ENCODE measurements at places on chromosomes 5 and 9.

- peak; percentile 40 for DNase-seq
These were observed 333.3 kb downstream of the ARRDC3 start for GRCh38 chr5:91049800-91050199.

DNA sequence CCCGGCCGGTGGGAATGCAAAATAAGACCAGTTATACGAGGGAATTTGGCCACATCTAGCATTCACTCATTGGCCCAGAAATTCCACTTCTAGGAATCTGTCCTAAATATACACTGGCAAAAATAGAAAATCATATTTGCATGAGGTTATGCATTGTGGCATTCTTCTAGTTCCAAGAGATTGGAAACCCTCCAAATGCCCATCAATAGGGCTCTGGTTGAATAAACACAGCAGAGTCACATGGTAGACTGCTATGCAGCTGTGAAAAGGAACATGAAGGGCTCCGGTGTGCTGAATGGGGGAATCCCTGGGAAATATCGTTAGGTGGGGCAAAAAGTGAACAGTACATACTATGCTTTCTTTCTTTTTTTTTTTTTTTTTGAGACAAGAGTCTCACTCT, 36.8 kb downstream of the PTGES start:
- DNase-seq, result peak; percentile 21

GRCh38 chr5:8478326-8478725, 609.4 kb downstream of the MTRR start:
- DNase-seq, result no peak

DNA sequence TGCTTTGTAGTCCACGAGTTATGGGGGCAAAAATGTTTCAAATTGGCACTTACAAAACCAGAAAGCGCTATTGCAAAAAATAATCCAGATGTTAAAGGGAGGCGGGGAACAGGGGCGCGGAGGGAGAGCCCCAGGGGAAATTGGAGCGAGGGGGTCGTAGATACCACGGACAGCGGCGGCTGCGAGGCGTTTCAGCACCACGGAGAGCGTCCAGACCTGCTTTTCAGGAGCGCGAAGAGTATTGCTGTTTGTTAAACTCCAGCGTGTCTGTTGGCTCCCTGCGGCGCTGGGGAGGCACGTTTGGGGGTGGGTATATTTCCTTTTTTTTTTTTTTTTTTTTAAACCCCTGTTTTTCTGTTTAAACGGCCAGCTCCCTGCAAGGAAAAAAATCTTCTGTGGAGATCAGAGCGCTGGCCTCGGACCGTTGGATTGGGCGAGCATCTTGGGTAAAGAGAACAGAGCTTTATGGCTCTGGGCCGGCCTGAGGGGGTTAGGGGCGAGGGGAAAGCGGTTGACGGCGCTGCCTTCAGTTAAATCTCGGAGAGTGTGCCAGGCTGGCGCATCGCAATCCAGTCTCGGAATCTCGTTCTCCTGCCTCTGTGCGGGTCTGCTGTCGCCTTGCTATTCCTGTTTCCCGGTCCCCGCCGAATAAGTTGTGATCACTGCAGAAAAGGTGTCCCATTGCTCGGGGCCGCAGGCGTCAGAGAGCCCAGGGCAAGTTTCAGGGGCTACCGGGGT, at the start of gene GLRA1:
GLRA1 (minus strand) TSS at position 288 of the 738 bp plus-strand sequence. CDS start 302 bp downstream, outside the sequence.
- DNase-seq, result peak; percentile 49

- DNase-seq, result no peak
These were observed 442 bp downstream of the NEURL1B start for GRCh38 chr5:172641359-172642050.

DNA sequence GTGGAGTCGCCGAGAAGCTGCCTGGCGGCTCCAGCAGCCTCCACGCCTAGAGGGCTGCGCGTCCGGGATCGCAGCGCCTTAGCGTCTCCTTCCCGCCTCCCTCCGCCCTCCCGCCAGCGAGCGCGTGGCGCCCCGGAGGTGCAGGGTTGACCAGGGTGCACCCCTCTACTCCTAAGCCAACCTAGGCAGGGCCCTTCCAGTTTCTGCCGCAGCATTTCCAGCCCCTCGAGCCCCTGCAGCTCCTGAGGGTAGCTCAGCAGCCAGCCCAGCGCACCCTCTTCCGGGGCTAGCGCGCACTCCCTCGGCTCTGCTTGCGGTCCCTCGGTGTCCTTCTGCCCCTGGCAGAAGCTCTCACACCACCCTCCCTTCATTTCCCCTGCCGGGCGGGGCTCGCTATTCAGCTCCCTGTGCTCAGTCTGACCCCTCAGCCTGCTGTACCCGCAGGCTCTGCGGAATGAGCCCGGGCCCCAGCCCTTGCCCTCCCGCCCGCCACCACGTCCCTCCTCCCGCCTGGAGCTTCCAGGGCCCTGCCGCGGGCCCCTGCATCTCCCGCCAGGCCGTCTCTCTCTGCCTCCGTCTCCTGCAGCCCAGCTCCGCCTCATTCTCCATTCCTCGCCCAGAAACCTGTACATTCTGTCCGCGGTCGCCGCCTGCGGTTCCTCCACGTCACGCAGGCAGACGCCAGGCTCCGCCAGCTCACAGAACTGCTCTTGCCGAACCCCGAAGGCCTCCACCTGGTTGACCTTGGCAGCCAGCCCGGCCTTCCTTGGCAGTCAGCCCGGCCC, 61.8 kb downstream of the SPATA31C2 start:
- DNase-seq, result peak; percentile 82

DNA sequence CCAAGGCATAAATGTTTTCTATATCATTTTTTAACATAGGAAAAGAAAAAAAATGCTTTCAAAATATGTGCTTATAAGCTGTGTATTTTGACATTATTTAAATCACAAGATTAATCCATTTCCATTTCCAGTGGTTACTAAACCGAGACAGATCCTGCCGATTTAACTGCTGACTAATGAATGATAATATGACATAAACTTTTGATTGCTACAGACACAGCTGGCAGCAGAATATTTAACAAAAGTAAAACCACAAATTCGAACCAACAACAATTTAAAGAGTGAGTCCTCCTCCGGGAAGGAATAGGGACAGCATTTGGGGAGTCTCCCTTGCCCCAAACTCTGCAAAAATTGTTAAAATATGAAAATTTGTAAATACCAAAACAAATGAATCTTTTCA, 401.3 kb upstream of the DAB2 start:
- no peak for DNase-seq

- no peak for DNase-seq
These were observed 137.7 kb upstream of the ALDH1B1 start for GRCh38 chr9:38254756-38255155.

GRCh38 chr9:133701321-133701980, 36.7 kb downstream of the SARDH start:
- DNase-seq, result peak; percentile 36

- DNase-seq, result no peak
These were observed 5.8 kb upstream of the PSMB7 start for GRCh38 chr9:124420991-124421543.

DNA sequence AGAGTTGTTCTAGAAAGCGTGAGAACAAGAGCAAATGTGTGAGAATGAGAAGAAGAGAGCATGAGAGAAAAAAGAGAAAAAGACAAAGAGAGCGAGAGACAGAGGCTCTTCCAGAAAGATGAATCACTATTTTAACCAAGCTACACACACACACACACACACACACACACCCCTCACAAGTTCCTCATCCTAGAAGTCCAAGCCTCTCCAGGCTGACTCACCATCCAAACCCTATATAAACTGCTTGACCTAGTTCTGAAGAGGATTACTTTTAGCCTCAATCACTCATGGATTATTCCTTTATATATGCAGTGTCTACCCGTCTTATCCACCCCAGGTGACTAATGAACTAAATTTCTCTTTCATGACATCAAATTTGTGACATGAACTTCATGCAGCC, 37.6 kb downstream of the C9orf57 start:
- DNase-seq, result peak; percentile 65

DNA sequence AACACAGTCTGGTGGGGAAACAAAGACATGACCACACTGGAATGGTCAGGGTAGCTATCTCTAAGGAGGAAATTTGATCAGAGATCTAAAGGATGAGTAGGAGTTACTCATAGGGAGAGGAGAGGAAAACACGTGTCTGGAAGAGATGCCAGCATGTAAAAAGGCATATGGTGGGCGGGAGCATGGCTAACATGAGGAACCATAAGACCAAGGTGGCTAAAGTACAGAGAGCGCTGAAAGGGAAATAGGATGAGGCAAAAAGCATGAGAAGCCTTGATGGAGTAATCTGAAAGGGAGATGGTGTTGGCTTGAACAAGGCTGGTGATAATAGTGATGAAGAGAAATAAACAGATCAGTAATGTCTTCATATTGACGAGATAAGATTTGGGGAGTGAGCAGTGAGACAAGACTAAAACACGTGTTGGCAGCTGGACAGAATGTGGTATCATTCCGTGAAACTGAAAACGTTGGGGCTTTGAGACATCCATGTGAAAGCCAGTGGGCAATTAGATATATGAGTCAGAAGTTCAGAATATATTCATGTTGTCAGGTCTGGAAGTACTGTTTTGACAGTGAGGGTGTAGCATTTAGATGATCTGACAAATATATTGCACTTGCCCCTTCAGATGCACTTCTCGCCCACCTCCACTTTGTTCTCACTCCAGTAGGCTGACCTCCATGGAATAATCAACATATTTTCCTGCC, 209.1 kb upstream of the KCNN2 start:
- no peak for DNase-seq

GRCh38 chr5:151694035-151694485, 7.3 kb upstream of the SPARC start:
- DNase-seq, result no peak

Data from AG08395 (cell line).